Myocyte (in vitro differentiated cells): ENCODE measurements at places on chromosomes 2 and 18.

DNA sequence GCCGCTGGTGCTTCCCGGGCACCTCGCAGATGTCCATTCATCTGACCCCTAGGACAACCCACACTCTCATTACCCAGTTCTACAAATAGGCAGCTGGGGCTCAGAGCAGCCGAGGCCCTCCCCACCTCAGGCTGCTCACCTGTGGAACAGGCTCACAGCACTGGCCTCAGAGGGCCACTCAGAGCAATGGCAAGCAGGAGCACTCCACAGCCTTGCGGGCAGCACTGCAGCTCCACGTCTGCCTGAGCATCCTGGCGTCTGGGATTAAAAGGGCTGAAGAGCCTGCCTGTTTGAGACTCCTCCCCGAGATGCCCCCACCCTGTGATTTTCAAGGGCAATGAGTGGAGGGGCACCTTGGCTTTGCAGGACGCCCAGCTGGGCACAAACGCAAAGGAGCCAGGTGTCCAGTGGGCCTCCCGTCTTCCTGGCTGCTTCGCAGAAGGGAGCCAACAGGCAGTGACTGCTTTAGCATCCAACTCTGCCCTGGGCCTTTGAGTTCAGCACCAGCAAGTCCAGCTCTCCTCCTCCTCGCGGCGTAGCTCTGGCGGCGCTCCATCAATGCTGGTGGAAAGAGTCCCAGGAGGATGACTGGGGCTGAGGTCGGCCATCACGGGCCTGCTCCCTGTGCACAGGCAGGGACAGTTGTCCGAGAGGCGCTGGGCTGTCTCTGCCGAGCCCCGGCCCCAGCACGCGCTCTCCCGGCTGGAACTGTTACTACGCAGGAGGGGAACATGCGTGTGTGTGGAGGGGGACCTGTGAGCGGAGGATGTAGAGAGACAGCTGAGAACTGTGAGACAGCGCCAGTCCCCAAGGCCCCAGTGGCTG lies 297.2 kb downstream of the NDUFA10 start:
- no peak for DNase-seq

DNA sequence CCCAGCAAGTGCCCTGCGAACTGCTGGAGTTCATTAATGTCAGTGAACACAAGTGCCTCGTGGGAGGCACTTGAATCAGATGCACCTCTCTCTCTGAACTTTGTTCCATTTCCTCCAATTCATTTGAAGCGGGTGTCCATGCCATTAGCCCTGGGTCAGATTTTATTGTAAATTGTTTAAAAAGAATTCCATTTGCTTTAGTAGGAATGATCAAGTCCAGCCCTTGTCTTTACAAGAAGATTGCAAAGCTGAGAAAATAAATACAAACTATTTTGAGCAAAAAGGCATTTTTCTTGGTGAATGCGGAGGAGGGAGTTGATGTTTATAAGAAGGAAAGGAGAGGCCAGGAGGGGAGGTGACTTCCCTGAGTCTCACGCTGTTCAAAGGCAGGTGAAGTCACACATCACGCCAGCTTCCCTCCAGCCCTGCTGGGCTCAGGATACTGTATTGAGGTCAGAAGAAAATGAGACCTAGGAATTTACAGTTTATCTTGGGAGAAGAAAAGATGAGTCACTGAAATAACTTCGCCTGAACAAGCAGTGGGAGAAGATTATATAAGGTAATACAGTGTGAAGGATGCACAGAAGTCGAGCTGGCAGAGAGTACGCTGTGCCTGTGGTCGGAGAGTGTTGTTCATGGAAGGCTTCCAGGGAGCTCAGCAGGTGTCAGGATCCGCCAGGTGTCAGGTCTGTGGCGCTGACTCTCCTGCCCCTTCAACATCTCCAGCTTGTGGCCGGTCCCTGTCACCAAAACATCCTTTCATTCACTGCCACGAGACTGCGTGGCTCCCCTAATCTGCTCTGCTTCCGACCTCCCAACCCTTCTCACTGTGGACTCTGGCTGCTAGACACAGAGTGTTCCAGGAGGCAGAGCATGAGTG lies 36.5 kb downstream of the EFR3B start:
- peak; percentile 22 for DNase-seq

DNA sequence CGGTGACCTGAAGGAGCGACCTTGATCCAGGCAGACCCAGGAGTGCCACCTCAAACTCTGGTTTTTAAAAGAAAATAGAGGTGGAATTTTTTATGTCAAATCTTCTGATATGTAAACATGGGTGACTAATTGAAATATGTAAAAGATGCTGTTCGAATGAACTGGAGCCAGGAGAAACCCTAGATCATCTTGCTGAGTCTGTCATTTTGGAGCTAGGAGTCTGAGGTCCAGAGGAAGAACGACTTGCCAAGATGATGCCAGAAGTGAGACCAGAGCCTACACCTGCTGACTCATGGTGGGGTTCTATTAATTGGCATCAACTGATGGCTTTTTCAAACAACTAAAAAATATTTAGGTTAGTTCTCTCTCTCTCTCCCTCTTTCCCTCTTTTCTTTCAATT lies 74.1 kb downstream of the ACAA2 start:
- no peak for DNase-seq

GRCh38 chr2:19868701-19869580 lies 32.8 kb downstream of the TTC32 start:
- DNase-seq = no peak

GRCh38 chr2:204187229-204188083 lies 250.9 kb downstream of the ICOS start:
- DNase-seq = no peak

DNA sequence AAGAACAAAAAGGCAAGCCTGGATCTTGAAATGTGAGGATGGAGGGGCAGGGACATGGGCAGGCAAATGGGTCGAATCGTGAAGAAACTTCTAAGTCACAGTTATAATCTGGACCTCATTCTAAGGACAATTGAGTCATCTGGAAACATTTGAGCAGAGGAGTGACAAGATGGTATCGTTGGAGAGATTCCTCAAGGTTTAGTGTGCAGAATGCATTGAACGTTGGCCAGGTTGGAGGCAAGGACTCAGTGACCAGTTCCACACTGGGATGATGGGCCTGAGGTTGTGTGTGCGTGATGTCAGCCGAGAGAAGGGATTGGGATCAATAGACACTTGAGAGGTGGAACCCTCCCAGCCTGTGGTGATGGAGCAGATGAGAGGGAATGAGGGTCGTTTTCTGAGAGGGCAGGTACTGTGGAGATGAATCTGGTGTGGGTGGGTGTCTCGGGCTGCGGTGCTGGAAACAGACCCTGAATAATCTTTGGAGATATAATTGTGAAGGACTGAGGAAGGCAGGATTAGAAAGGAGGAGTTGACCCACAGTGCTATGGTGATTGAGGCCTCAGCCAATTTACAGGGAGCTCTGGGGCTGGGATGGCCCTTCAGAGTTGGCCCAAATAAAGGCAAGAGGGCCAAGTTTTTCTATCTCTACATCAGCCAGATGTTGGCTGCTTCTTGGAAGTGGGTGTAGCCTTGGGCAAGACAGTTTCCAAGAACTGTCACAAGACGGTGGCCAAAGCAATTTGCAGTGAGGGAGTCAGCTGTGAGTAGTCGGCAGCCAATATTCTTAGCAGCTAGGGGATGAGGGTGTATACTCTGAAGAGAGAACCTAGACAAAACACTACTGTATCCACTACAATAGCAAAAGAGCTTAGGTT lies 5.8 kb upstream of the ZNF532 start:
- DNase-seq = no peak

- DNase-seq = peak; percentile 13
Measured at GRCh38 chr2:239926587-239927232, 98.4 kb downstream of the NDUFA10 start.

DNA sequence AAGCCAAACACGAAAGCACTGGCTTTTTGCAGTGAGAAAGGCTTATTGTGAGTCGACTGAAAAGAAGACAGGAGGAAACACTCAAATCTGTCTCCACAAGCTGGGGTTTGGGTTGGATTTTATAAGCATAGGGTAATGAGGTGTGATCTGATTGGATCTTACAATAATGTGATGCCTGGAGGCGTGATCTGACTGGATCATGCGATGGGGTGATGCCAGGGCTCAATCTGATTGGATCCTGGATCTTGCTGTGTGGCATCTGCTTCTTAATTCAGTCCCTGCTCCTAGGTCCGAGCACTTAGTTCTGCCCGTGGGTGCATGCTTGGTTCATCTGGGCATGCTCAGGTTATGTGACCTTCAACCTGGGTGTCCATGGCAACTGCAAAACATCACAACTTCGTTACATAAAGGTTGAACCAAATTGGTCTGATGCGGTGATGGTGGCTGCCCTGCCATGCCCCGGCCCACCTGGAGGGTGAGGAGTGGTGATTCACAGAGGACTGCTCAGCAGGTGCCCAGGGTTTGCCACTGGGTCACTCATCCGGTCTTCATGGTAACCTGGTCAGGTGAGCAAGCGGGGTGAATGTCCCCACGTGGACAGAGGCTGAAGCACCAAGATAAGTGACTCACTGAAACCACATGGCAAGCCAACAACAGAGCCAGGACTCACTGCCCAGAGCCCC lies 111.0 kb downstream of the KCNF1 start:
- no peak for DNase-seq

DNA sequence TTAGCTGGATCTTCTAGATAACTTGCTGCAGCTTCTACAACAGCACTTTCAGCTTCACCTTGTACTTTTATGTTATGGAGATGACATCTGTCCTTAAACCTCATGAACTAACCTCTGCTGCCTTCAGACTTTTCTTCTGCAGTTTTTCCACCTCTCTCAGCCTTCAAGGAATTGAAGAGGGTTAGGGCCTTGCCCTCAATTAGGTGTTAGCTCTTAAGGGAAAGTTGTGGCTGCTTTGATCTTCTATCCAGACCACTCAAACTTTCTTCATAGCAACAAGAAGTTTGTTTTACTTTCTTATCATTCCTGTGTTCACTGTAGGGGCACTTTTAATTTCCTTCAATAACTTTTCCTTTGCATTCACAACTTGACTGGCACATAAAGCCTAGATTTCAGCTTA lies 52.3 kb downstream of the ARHGAP15 start:
- DNase-seq = no peak

- peak; percentile 62 for DNase-seq
Measured at GRCh38 chr2:240247868-240248720, 107.6 kb upstream of the OTOS start.

GRCh38 chr2:173934895-173935294 lies 30.3 kb downstream of the SP3 start:
- DNase-seq = peak; percentile 33

GRCh38 chr2:236795861-236796219 lies 226.2 kb downstream of the ACKR3 start:
- DNase-seq = no peak

GRCh38 chr2:223929571-223930102 lies 15.5 kb downstream of the WDFY1 start:
- no peak for DNase-seq
